EH (cell line): ENCODE measurements at places on chromosomes 5 and 9.
A peak's percentile ranks its signal among the peaks of the same experiment; 100 is the strongest.

DNA sequence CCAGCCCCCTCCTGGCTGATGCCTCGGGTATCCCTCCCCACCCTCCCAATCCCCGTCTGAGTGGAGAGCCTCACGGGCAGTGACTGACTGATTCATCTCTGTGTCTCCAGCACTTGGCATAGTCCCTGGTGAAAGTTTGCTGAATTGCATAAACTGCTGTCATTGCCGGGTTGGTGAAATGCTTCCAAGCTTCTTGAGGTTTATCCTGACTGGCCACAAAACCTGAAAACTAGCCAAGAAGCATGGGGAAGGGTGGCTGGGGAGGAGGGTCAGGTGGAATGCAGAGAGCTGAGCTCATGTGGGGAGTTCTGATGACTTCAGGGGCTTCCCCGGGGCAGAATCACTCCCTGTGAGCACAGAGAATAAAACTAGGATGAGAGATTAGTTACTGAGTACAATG, 56.9 kb upstream of the GGTA1 start:
- DNase-seq = peak; percentile 98

DNA sequence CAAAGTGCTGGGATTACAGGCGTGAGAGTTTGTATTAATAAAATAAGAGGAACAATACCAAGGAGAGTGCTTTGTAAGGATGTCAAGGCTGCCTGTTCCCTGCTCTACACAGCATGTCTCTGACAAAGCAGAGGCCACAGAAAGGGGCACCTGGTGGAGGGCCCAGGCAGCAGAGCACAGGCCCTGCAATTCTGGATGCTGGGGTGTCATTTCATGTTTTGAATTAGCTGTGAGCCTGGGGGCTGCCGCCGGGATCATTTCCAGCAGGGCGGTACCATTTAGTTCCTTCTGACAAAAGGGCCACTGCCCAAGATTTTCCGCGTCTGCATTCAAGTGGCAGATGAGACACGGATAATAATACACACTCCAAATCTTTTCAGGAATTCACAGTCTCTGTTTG, 396.9 kb downstream of the GADD45G start:
- no peak for DNase-seq

- DNase-seq = no peak
Measured at GRCh38 chr5:143600396-143601075, 197.1 kb upstream of the NR3C1 start.

- no peak for DNase-seq
Measured at GRCh38 chr5:147560718-147561331, 51.0 kb upstream of the DPYSL3 start.

DNA sequence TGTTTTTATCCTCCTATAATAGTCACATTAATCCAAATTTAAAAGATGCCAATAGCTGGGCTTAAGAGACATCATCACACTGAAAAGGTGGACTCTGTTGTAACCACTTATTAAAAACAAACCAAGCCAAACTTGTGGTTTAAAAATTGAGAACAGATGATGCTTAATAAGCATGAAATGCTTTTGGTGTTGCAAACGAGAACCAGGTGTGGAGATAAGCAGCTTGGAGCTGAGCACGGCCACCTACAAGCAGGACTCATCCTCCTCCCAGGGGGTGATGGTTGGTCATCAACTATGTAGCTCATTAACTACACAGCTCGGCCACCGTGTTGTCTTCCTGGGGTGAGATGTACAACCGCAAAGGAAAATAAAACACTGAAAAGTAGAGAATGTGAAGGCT, 154.4 kb downstream of the NPR3 start:
- DNase-seq = peak; percentile 80

DNA sequence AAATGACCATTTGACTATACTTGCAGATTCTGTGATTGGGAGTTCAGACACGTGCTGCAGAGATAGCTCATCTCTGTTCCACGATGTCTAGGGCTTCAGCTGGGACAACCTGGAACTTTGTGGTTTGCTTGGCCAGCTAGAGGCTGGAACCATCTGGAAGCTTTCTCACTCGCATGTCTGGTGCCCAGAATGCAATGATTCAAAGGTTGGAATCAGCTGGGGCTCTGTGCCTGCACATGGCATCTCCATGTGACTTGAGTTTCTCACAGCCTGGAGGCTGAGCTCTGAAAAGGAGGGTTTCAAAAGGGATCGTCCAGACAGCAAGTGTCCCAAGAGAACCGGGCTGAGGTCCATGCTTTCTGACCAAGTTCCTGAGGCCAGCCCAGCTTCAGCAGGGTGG, 465.2 kb downstream of the GADD45G start:
- DNase-seq = no peak
